Non-pigmented ciliary epithelial cell (primary cell): ENCODE measurements at places on chromosomes 6 and 20.

GRCh38 chr20:56899506-56899905 is 270.4 kb downstream of the TFAP2C start:
- no peak for DNase-seq

GRCh38 chr6:25035174-25035511 is 99.4 kb upstream of the RIPOR2 start:
- DNase-seq: no peak

- peak; percentile 55 for DNase-seq
These were observed 65.7 kb downstream of the EPM2A start for GRCh38 chr6:145669627-145670034.

GRCh38 chr6:31580438-31580740 is 1.8 kb downstream of the LTB start:
- no peak for DNase-seq

DNA sequence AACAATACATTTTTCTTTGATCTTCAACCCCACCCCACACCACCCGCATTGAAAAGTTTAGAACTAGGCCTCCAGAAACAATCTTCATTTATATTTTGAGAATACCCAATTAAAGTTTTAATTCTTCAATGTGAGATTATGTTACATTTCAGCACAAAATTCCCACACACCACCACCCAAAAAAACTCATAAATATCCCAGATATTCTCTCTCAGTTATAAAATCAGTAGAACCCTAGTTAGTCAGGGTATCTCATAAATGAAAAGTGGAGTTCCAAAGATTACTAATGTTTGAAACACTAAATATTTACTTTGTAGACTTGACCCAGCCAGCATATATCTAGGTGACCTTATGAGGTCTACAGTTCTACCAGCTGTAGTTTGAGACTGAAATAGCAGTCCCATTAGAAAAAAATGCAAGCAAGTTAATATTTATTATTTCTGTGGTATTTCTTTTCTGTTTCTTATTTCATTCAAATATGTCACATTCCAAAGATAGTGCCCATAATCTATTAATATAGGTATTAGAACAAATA is 371.0 kb downstream of the TENT5A start:
- DNase-seq: no peak

DNA sequence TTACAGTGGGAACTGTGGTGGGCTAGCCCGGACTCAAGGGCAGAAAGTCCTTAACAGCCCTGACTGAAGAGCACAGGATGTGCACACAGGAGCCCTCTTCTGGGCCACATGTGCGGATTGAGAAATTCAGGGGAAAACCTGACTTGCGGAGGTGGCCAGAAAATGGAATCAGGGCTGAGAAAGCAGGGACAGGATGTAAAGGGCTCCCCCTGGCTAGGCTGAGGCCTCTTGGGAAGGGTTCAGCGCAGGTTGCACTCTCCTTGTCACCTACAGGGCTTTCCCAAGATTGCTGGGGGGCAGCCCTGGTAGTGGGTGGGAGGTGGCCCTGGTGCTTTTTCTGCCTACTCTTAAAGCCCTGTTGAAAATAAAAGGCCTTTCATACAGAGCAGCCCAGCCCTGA is 251.2 kb downstream of the SLC24A3 start:
- DNase-seq: no peak

- peak; percentile 43 for DNase-seq
These were observed 842.2 kb downstream of the EPHA7 start for GRCh38 chr6:92577077-92577719.

DNA sequence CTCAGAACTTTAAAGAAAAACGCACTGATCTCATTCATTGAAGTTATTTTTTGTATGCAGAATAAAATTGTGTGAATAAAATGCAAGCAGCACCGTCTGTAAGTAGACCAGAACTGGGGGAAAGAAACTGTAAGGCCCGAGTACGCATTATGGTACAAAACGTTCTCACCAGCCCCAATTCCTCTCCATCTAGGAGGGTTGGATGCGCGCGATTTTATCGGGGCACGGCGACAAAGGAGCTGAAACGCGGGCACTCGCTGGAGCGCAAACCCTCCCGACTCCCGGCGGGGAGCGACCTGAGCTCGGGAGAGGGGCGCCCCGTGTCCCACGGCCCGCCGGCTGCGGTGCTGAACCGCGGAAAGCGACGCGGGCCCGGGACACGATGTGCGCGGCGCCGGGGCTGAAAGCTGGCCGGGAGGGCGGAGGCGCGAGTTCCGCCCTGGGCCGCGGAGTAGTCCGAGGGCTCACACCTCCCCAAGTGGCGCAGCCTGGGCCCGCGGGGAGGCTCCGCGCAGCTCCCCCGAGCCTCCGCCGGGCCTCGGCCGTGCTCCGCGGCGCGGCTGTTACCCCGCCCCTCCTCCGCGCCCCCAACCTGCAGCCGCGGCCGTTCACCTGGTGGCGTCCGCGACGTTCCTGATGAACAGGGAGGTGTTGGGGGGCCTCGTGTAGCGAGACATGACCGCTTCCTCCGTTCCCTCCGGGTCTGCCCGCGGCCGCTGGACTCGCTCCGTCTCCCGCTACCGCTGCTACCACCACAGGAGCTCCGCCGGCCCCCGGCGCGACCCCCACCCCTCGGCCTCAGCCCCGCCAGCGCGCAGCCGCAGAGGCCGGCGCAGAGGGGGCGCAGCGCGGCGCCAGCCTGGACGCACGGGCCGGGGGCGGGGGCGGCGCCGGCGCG is at the start of gene SRSF12:
TSS of gene SRSF12 (minus strand) at position 861 of the 898 bp plus-strand sequence. CDS start at position 677, 184 bp downstream.
- no peak for DNase-seq

- no peak for DNase-seq
These were observed 64.6 kb downstream of the SNX5 start for GRCh38 chr20:17904027-17904426.

DNA sequence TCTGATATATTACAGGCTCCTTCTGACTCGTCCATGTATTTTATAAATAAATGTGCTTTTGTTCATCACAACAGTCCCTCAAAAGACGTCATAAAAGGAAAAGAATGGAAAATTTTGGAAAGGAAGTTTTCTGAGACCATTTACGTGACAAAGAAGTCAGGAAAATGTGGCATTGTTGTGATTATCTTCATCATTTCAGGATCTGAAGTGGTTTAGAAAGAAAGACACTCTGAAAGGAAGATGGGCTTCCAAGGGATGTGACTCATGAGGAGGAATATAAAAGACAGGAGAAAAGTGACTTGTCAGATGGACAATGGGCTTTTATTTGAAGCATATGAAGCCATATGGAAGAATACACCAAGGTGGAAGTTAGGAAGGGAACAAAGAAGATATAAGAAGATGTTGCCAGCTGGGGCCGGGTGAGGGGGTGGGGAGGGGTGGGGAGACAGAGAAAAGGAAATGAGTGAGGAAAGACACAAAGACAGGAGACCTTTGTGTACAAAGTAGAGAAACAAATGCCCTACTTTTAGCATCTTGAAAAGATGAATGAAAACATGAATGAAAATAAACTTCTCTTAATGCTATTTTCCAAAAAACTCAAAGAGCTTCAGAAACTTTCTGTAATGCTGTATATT is 190.3 kb upstream of the PREP start:
- DNase-seq: no peak

GRCh38 chr6:27940766-27941165 is 16.3 kb upstream of the OR2B6 start:
- no peak for DNase-seq

GRCh38 chr20:59903621-59904020 is 29.8 kb downstream of the SYCP2 start:
- DNase-seq: no peak

GRCh38 chr6:4413073-4413472 is 277.7 kb upstream of the ECI2 start:
- no peak for DNase-seq

DNA sequence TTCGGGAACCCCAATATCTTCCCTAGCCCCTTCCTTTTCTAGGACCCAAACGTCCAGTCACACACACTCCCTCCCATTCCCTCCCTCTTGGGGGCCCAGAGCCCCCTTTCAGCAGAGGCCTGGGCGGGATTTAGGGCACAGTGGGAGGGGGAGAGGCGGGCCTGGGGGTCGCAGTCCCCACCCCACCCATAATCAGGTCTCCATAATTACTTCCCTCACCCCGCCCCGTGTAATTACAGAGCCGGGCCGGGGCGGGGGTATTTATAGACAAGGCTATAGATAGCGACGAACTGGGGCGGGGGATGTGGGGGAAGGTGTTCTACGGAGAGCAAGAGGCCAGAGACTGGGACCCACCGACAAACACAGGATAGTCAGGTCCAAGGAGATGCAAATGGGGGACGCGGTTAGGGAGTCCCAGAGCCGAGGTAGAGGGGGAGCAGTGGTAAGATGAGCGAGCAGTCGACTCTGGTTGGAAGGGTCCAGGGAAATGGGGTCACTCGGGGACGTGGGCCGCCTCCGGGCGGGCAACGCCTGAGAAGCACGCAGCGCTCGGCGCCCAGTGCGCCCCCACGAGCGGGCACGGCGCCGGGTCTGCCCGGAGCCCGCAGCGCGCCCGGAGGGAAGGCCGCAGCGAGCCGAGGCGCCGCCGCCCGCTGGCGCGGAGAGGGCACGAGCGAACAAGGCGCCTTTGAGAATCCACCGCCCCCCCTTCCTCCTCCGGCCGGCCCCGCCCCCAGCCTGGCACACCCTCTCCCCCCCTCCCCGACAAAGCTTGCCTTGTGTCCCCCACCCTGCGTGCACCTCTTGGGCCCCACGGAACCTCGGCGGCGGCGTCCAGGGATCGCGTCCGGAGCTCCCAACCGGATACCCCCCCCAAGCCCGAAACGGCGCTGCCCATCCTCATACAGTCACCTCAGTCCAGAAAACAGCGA is 670 bp upstream of the COL11A2 start:
- no peak for DNase-seq

DNA sequence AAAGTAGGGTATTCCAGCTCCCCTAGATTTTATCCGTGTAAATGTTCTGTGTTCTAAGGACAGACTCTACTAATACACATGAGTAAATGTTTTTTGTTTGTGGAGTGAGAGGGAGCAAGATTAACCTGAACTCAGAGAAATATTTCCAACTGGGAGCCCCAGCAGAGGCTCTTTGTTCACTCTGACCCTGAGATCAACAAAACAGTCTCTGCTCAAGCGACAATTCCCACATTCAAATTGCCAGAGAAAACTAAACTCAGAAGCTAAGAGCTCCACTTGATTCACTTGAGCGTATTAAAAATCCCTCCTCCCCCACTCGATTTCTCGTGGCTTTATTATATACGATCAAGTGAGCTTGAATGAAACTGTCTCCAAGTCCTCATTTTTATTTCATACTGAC is 413.9 kb upstream of the JARID2 start:
- DNase-seq: no peak

GRCh38 chr6:100260584-100260983 is 204.1 kb downstream of the SIM1 start:
- no peak for DNase-seq

- DNase-seq: no peak
These were observed 31.5 kb downstream of the PRPH2 start for GRCh38 chr6:42690872-42691271.

GRCh38 chr6:39926668-39927067 is 7.6 kb downstream of the MOCS1 start:
- DNase-seq: no peak

- no peak for DNase-seq
These were observed 39.4 kb downstream of the RSPO4 start for GRCh38 chr20:962683-963082.
